GOT3 (cell line): ENCODE measurements at places on chromosomes 12 and 14.

GRCh38 chr14:95123891-95124579, 33.3 kb downstream of the DICER1 start:
- no peak for DNase-seq

DNA sequence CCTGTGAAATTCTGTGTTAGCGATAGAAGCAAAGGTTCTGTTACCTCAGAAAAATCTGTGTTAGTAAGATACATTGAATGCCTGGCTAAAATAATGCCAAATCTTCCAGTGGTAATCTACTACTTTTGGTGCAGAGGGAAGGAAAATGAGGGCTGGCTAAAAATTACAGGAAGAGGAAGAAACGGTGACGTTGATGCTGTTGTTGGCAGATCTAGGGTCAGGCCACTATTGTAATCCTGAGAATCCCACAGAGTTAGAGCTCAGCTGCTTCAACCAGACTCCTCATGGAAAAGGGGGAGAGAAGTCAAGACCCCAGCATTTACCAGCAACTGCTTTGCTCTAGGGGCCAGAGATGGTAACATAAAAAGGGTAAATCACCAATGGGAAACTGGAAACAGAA, 145.1 kb downstream of the PPM1H start:
- DNase-seq, result no peak

DNA sequence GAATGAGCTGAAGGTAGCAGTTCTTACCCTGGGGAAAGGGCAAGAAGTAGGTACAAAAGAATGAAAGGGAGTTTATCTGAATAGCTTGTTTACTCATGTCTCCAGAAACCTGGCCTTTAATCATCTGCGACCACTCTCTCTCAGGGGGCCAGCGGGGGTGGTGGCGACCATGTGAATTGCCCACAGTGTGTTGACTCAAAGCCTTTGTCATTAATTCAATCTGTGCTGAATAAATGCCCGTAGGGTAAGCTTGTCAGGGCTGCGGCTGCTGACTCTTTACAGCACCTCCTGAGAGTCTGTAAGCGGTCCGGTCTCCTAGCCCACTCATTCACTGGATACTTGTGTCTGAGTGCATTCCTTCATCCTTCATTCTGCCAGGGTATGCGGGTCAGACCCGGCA, 874.4 kb downstream of the SLC6A15 start:
- no peak for DNase-seq

- no peak for DNase-seq
Measured at GRCh38 chr14:32075672-32076277, 1.3 kb upstream of the ARHGAP5 start.

DNA sequence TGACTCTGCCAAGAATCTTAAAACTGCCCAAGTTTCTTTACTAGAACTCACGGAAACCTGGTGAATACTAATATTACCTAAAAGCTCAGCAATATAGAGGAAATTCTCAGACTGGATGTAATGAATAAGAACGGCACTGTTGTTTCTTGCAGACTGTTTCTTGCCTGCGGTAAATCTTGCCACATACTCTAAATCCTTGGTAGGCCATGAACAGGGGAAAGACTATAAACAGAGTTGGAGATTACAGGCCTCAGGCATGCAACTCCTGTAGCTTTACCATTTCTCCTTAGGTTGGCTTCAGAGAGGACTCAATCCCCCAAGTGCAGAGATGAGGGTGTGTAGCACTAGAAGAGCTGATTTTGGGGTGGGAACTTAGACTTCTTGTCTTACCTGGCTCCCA, 1.1 kb downstream of the ALDH6A1 start:
- no peak for DNase-seq

DNA sequence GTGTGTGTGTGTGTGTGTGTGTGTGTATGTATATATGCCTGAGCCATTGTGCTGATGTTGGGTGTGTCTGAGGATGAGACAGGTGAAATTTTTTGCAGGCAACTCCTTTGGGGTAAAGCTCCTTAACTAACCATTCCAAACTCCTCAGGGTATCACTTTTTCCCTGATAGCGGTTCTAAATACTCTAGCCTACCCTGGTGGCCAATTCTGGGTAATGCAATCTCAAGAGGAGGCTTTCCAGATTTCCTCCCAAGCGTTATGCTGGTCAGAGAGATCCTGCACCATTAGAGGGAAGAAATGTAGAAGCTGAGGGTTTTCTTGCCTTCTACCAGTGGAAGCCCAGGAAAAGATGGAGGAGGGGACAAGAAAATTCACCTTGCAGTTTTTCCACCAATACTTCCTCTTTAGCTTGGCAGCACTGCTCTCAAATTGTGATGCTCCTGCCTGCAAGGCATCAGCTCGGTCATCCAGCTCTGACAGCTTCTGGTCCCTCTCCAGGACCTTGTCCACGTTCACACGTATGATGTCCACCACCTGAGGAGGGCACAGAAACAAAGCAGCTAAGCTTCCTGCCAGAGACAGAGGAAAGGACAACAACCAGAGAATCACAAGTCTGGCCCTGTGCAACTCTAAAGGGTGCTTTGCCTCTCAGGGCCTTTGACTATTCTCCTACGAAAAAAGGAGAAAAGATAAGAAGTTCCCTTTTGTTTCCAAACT, 4.9 kb downstream of the VAMP1 start:
- no peak for DNase-seq

DNA sequence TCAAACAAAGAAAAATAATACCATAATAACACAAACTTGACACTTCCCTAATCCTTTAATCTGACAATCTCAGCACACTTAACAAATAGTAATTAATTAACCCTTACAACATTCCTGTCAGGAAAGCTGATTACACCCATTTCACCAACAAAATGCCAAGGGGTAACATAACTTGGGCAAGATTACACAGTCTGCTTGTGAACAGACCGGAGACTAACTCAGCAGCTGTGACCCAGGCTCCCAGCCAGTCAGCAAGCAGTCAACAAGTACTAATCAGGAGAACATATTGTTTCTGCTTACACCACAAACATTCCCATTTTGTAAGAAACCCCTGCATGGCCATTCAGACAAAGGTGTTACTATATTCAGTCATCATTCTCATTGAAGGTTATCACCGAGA, 592.5 kb upstream of the FLRT2 start:
- no peak for DNase-seq

GRCh38 chr12:50058743-50059312, 1.4 kb downstream of the ASIC1 start:
- DNase-seq, result no peak

DNA sequence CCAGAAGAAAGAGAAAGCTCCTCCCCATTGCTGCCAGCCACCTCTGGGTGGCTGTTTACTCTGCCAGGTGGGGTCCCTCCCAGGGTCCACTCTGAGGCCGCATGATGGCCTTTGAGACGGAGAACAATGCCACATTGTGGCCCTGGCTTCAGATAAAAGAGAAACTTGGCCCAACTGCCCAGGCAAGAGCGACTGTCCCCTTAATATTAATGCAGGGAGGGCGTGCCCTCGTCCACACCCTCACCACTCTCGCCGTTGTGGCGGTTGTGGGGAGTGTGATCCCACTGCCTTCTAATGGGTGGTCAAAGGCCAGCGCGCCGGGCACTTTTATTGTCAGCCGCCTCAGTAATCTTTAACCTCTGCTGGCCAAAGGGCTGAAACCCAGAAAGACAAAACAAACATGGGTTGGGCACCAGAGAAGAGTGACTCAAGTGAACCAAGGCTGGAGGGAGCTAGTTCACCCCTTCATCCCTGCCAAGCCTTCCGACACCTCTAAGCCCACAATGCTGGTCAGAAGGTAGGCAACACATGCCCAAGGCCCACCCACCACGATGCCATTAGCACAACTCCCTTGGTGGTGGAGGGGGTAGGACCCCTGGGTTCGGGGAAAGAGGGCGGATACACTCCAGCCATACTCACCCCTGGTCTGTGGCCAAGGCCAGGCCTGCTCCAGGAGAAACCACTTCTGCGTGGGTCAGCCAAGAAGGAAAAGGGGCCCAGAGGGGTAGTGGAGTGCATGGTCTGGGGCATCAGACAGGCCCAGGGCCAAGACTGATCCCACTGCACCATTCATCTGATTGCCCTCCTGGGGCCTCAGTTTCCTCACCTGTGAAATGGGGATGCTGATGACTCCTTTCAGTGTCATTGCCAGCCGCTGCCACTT, 44.5 kb upstream of the BCL11B start:
- DNase-seq, result no peak

DNA sequence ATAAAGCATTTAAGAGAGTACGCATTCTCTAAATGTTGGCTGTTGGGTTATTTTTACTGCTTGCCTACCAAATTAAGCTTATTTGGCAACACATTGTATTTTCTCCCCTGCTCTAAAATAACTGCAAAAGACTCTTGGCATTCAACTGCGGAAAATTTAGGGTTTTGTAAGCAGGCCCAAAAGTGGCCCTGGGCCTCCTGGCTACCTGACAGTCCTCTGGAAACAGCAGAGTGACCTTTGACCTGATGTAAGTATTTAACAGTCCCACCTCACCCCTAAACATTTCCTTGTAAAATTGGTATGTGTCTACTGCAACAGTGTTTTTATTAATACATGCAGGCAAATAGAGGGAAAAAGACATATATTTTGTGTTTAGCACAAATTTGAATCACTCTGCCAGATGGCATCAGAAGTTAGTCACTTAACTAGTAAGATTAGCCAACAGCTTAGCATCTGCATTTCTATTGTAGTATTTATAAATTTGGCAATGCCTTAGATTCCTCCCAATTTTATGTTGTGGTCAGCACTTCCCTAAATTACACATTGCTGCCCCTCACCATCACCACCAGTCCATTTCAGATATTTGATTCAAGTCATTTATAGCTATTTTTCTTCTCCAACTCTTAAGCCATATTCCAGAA, 11.2 kb downstream of the LLPH start:
- no peak for DNase-seq

GRCh38 chr14:101183376-101184103, 280.0 kb upstream of the RTL1 start:
- no peak for DNase-seq

GRCh38 chr14:67526676-67527459, 6.2 kb upstream of the PLEKHH1 start:
- DNase-seq, result no peak
